ENCODE measurements at places on chromosomes 2 and 18.

DNA sequence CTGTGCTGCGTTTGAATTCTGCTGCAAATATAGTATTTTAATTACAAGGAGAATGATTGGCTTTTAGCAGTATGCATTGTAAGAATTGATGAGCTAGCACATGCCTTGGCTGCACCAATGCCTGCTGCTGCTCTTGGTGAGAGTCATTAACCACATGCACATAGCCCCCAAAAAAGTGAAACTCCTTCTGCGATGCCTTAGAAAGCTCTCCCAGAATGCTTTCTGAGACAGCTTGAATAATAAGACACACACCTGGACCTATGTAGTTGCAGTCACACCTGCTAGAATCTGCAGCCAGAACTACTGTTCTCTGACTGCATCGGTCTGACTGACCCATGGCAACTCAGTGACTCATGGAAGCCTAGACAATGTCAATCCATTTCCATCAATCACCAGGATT lies 170.1 kb upstream of the DDX18 start:
- no peak for DNase-seq

- peak; percentile 39 for DNase-seq
Observed at GRCh38 chr2:231483398-231484329, 19.4 kb upstream of the NCL start.

DNA sequence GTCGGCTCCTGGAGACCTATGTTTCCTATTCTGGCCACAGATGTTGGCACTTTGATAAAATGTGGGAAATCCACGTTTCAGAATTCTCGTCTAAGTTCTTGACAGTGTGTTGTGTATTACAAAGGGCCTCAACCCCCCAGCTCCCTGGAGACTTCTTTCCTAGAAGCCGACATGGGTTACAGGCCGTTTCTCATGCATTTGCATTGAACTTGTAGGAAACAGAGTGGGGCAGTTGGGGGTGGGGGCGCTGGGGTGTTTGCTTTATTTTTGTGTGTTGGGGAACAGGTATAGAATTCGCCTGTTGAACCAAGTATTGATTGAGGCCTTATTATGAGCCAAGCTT lies 104.0 kb downstream of the CABLES1 start:
- no peak for DNase-seq

DNA sequence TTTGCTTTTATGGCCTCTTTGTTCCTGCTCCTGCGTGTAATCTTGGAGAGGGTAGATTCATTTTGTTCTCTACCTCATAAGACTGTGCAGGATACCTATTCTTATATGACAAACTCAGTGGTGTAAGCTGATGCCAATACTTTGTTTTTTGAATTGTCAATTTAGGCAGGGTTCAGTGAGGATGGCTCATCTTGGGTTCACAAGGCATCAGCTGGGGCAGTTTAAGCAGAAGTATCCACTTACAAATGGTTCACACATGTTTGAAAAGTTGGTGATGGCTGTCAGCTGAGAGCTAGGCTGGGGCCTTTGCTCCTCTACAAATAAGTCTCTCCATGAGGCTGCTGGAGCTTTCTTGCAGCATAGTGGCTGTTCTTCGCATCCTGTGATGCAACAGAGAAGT lies 920.6 kb upstream of the PIK3C3 start:
- no peak for DNase-seq

DNA sequence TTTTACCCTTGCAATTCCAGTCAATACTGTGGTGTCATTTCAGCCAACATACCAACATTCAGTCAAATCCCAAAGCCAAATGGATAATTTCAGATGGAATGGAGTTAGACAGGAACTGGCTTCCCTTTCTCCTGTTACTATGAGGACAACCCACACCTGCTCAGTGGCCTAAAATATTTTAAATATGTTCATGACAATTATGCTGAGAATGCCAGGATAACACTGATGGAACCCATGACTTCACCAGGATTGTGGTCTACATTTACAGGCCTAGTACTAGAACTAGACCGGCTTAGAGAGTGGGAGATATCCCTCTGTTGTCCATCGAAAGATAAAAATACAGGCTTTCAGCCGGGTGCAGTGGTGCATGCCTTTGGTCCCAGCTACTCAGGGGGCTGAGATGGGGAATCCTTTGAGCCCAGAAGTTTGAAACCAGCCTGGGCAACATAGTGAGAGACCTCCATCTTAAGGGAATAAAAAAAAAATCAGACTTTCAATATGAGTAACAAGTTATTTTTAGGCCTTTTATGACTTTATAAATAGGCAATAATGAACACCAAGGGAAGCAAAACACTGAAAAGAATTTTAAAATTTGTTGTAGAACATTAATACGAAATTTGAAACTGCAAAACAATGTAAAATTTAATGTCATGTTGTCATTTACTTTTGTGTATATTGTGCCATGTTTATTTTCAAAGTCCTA lies 14.2 kb downstream of the GPATCH11 start:
- no peak for DNase-seq

GRCh38 chr2:176885001-176885643 lies 327.5 kb upstream of the HNRNPA3 start:
- no peak for DNase-seq

- no peak for DNase-seq
Observed at GRCh38 chr2:163652751-163653150, 83.1 kb downstream of the FIGN start.

- DNase-seq = no peak
Observed at GRCh38 chr2:216335252-216335651, 37.0 kb downstream of the MARCHF4 start.

DNA sequence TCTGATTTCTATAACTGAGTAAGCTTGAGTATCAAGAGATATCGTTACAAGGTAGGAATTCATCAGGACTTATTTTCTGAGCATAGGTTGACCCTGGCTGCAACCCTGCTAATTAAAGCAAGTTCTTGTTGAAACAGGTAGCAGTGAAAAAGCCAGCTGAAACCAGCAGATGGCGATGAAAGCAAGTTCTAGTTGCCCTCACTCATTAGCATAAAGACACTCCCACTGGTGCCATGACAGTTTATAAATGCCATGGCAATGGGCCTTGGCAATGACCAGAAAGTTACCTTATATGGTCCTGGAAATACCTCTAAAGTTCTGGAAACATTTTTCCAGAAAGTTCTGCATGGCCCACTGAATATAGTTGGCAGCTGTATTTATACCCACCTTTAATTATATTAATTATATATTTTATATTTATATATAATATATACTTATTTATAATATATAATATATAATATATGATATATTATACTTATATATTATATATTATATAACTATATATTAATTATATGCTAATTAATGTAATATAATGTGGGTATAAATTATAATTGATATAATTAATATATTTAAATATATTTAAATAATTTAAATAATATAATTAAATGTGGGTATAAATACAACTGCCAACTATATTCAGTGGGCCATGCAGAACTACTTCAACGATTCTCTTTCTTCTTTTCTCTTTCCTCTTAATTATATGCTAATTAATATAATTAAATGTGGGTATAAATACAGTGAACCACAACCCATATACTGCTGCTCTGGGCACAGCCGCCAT lies 188.0 kb downstream of the CDH7 start:
- no peak for DNase-seq

- DNase-seq = no peak
Observed at GRCh38 chr2:130852521-130853115, 15.9 kb downstream of the ARHGEF4 start.

- no peak for DNase-seq
Observed at GRCh38 chr2:204686406-204686805, 141.1 kb downstream of the PARD3B start.
